Left cardiac atrium (tissue), 4 donors: ENCODE measurements at places on chromosomes 3 and 15.

DNA sequence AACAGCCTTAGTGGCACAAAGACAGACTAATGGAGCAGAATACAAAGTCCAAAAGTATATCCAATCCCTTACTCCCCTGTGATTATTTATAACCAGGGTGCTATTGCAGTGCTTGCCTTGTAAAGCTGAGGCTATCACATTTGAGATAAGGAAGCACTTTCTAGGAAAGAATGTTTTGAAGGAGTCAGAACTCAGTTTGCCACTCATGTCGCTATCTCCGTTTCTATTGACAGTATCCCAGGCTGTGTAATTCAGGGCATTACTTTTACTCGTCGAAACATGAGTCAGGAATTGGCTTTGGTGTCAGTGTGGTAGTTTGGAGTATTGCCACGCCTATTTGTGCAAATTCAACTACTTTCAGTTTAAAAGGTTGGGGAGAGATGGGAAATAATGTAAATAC lies 78.4 kb downstream of the FBXL2 start:
- DNase-seq, result no peak

DNA sequence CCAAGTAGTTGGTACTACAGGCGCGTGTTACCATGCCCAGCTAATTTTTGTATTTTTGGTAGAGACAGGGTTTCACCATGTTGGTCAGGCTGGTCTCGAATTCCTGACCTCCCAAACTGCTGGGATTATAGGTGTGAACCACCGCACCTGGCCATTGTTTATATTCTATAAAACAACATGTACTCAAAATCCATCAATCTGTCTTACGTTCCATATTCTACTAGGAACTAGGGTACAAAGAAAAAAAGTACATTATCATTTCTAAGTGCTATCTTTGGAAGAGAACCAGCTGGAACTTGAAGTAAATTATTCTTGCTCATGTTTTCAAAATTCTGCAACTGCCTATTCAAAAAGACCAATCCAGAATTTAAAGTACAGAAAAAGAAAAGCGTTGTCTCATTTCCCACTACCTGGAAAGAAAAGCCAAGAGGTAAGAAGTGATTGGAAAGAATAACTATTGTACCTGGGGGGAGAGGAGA lies 15.2 kb downstream of the SPPL2A start:
- DNase-seq, result no peak

GRCh38 chr3:145531548-145531947 lies 629.4 kb downstream of the PLOD2 start:
- no peak for DNase-seq

DNA sequence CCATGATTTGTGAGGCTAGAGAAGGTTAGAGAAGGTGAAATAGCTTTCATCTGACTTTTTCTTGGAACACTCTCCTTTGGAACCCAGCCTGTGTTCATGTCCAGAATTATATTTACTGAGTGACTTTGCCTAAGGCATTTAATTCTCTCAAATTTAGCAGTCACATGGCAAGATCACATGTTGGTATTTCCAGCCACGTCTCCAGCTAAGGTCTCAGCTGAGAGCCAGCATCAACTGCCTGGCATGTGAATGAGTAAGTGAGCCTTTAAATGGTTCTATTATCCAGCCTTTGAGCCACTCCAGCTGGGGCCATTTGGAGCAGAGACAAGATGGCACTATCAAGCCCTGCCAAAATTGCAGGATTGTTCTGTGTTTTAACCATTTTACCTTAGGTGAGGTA lies 130.2 kb upstream of the SGO1 start:
- no peak for DNase-seq

- DNase-seq, result peak; percentile 32
Measured at GRCh38 chr3:185216607-185216958, 37.3 kb downstream of the EHHADH start.

- DNase-seq, result no peak
Measured at GRCh38 chr15:48374472-48374871, 43.2 kb downstream of the DUT start.

GRCh38 chr15:34812369-34812768 lies 17.0 kb upstream of the ACTC1 start:
- DNase-seq, result no peak

DNA sequence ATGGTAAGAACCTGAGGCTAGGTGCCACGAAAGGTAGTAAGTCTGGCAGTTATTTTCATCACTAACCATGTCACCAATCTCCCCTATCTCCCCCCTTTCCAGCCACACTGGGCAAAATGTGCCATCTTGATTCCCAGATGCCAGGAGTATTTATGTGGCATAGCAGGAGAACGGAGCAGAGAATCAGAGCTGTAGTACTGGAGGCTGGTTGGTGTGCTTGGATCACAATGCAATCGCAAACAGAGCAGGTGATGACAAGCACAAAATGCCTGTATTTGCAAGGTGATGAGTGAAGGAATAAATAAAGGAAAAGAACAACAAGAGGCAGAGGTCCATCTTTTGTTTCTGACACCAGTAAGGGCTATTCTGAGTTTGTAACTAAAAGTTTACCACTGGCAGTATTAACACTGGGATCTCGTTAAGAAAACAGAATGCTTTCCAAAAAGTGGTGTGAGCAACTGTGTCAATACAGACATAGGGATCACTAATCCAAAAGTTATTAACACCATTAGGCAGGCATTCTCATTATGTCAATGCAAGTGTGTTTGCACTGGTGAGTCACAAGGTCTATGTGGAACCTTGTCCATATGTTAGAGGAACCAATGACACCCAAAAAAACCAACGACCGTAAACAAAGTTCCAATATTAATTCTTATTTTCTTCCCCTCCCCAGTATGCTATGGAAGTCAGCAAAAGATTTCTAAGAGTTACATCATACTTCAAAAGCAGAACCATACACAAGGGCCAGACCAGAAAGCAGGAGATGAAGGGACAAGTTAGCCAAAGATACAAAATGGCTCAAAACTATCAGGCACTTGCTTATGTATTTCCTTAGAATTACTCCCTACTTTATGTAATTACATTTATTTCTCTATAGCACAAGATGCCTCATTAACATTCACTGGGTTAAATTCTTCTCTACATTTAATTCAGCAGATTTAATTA lies 556.6 kb downstream of the FOXP1 start:
- no peak for DNase-seq

- DNase-seq, result no peak
Measured at GRCh38 chr3:56693750-56694149, 10.7 kb upstream of the TASOR start.

DNA sequence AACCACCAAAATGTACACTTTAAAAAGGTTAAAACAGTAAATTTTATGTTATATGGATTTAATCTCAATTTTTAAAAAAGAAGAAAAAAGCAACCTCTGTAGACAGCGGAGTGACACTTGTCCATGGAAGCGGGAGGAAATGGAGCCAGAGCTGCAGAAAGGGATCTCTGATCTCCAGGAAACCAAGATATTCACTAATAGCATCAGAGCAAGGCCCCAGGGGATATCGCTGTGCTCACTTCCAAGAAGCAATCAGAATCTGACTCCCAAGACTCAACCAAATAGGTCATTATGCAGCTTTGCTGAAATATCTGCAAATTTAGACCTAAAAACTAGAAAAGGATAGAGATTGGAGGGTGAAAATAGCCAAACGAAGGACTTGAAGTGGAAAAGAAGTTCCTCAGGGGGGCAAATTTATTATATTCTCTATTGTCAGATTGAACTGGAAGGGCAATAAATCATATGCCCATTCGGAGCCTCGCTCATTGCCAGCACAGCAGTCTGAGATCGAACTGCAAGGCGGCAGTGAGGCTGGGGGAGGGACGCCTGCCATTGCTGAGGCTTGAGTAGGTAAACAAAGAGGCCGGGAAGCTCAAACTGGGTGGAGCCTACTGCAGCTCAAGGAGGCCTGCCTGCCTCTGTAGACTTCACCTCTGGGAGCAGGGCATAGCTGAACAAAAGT lies 62.0 kb upstream of the ATP2C1 start:
- no peak for DNase-seq

GRCh38 chr3:24679429-24679828 lies 184.8 kb upstream of the THRB start:
- no peak for DNase-seq

- DNase-seq, result no peak
Measured at GRCh38 chr15:60803059-60803458, 324.1 kb upstream of the ICE2 start.

DNA sequence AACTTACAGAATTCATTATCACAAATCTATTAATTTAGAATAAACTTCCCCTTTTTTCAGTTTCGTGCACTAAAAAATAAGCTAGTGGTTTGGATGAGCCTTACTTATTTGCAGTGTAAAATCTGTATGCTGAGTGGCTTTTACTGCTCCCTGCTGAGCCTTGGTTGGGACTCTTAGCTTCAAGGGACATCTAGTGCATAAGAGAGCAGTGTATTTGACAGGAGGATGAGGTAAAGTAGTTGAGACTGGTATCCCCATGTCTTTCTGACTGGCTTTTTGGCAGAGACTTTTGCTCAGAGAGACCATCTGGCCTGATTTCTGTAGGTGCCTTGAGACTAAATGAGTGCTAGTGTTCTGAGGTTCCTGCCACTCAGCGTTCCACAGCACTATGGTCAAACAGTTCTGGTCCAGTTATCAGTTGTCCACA lies 11.8 kb downstream of the CAPN7 start:
- no peak for DNase-seq
